T-helper 2 cell treated with Interferon-gamma antibody and Interleukin-4, amounts not matched to agents 5 μg/mL and 100 μg/mL, for 36 hours (primary cell): ENCODE measurements at places on chromosomes 12 and 14.

GRCh38 chr14:105420974-105421674 is 1.5 kb downstream of the MTA1 start:
- DNase-seq = no peak

DNA sequence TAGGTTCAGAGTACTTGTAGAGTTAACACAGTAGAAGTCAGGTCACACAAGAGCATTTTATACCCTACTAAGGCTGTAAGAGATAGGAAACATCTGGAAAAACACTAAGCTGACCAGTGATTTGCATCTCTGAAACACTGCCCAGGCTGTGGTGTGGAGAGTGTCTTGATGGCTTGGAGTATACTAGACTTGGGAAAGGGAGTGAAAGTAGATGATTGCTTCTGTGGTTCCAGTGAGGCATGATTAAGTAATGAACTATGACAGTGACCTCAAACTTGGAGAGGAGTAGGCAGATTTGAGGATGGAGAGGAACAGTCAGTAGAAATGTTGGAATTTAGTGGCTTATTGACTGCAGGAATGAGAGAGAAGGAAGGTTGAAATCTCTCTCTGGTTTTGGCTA is 201.2 kb downstream of the FLRT2 start:
- no peak for DNase-seq

- DNase-seq = no peak
Observed at GRCh38 chr14:99792210-99792535, 1.0 kb upstream of the EML1 start.

DNA sequence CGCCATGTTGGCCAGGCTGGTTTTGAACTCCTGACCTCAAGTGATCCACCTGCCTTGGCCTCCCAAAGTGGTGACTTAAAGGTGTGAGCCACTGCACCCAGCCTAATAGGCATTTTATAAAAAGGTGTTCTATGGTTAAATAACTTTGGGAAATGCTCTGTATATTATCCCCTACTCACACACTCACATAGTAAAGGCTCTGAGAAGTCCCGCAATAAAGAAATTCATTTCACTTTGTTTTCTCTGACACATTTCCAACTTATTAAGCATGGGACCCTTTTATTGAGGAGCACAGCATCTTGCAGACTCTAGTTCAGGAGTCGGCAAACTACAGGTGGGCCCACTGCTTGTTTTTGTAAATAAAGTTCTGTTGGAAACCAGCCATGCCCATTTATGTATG is 63.9 kb downstream of the RNFT2 start:
- DNase-seq = no peak

GRCh38 chr12:4203772-4204376 is 69.7 kb upstream of the CCND2 start:
- no peak for DNase-seq

DNA sequence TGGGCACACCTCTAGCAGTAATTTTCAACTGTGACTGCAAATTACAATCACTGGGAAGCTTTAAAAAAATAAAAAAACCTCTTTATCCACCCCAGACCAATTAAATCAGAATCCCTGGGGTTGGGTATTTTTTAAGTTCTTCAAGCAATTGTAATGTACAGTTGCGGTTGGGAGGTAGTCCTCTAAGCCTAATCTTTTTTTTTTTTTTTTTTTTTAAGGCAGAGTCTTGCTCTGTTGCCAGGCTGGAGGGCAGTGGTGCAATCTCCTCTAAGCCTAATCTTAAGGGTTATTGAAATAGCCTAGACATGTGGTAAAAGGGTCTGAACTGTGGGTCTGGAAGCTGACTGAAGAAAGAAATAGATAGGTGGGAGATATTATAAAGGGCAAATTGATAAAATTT is 230.5 kb downstream of the AKAP6 start:
- no peak for DNase-seq

DNA sequence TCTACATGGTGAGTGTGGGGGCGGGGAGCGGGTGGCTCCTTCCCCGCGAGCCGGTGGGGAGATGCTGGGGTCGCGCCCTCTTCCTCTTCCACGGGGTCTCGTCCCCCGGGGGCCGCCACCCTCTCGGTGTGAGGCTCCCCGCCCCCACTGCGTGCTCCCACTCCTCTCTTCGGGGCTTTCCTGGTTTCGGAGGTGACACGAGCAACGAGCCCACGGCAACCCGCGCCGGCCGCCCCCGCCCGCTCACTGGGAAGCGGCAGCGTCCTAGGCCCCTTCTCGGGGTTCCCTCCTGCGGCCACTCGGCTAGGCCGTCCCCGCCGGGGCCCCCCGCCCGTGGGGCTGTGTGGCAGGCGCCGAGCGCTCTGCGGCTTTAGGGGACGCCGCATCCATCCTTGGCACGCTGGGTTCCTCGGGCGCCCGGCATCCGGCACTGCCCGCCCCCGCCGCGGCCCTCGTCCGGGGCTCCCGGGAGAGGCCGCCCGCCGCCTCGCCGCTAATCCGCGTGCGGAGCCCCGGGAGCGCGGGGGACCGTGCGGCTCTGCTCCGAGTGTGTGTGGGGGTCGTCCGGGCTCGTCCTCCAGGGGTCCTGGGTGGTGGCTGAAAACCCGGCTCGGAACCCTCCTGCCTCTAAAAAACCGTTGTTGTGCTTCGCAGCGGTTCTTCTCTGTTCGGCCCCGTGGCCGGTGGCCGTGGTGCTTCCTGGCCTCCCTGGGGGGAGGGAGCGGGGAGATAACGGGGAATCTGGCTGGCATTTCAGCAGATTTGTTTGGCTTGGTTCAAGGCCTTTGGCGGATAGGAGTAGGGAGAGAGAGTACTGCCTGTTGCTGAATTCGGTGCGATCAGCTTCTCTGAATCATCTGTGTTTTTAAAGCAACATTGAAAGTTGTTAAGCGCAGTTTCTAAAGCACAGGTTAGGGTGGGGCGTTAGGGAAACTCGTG is 1.0 kb downstream of the PCNX1 start:
- DNase-seq = peak; percentile 58

DNA sequence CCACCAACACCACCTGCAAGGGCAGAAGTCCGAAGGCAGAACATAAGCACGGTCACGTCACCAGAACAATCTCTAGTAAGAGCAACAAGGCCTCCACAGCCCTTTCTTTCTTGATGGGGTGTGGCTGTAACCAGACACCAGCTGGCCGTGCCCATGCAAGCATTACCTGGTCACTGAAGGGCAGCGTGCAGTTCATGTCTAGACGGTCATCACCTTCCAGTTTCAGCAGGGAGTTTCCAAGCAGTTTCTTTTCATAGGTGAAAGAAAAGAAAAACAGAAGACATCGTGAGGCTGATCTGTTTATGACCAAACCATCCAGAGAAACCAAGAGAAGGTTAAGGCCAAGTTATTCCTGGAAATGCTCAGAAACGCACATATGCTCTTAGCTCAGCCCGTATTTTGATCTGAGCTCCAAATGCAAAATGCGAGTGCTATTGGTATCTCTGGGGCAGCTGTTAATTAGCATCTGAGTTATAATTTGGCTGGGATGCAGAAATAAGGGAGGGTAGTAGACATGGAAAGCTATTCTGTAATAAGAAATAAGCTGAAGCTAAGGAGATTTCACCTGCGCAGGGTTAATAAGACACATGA is 42.5 kb downstream of the PRKAB1 start:
- no peak for DNase-seq

GRCh38 chr12:132747395-132747794 is 14.2 kb downstream of the ANKLE2 start:
- no peak for DNase-seq

- DNase-seq = no peak
Observed at GRCh38 chr14:22781301-22781991, 15.0 kb downstream of the OXA1L start.

DNA sequence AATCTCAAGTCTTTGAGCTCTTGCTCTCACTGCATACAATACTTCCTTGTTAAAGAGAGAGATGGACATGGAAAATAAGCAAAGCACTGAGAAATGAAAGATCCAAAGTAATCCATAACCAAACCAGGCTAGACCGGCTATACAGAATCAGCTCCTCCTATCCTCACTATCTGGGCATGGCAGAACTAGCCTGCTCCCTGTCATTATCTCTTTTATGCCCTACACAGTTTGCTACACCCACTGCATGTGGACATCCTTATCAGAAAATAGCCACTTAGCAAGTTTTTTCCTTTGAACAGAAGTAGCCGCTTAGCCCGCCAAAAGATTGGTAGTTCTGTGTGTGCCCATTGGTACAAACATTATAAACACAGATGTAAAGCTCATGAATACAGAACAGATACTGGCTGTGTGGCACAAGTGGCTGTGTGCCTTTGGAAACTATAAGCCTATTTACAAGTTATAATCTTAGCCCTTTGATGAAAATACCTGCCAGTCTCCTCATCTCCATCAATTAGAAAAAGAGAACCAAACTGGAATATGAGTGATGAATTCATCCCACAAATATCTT is 34.7 kb downstream of the SPTB start:
- DNase-seq = no peak

DNA sequence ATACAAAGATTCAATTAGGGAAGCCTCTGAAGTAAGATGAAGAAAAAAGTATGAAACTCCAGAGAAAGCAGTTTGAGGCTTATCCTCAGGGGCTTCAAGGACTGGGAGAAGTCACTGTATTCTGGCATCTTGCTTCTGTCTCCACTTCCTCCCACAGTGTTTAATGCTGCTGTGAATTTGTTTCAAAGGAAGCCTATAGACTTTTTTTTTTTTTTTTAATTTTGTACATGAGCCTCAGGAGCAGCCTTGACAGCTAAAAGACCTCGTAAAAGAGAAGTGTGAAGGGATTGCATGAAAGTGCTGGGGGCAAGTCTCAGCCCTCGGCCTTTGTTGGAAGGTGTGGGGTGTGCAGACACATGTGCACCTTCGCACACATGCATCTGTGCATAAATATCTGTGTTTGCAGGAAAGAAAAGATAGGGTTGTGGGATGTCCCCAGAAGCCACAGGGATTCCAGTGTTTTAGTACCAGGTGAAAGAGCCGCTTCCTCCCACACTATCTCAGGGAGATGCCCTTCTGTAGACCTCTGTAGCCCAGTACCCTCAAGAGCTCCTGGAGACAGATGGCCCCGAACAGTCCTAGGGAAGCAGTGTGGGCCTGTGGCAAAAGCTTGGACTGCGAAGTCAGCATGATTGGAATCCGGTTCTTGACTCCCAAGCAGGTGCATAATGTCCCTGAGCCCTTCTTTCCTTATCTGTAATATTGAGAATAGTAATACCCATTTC is 193.5 kb upstream of the BCL2L14 start:
- no peak for DNase-seq

- no peak for DNase-seq
Observed at GRCh38 chr14:51331486-51332367, 91.7 kb downstream of the TMX1 start.

GRCh38 chr12:15837141-15837790 is 44.9 kb upstream of the STRAP start:
- DNase-seq = no peak

DNA sequence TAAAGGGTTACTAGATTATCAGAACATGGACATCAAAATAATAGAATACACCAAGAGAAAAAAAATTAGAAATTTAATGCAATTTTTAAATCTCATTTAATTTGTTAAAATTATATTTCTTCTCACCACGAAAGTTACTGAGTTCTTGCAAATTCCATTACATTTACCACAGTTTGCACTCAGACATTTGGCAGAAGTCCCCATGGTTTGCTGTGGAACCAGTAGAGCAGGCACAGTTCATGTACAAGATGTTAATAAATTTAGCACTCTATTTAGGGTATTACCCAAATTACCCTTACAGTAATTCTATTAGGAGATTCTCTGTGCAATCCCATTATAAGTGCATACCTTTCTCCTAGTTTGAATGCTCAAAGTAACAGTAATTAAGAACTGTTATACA is 9.7 kb downstream of the SCN8A start:
- no peak for DNase-seq

GRCh38 chr14:55707365-55707804 is 127.4 kb downstream of the KTN1 start:
- no peak for DNase-seq

DNA sequence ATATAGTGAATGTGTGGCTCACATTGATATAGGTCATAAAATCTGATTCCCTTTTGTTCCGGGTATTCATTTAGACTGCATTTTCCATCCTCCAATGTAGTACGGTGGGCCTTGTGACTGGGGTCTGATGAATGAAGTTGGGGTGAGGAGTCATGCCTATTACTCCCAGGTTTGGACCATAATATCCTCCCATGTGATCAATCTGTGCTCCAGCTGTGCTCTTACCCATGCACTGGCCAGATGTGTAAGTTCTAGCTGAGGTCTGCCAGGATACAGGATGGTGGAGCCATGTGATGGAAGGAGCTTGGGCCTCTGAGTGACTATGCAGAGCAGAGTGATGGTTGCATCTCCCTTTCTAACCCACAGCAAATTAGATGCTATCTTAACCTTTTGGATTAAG is 1034.0 kb upstream of the TMEM132C start:
- no peak for DNase-seq

DNA sequence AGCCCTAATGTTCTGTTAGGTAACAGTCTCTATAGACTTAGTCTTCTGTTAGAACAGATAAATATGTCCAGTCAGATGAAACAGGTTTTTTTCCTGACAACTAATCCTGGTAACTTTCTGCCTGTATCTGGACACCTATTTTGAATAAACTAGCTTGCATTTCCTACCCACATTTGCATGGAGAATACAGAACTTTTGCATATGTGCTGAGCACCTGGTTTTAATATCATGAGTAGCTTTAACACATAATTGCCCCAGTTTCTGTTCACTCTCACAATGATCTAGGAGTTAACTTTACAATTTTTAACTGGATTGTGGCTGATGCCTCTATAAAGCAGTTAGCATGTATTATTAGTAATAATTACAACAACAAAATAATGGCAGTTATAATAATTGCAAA is 111.7 kb downstream of the KTN1 start:
- DNase-seq = no peak

- DNase-seq = no peak
Observed at GRCh38 chr12:93786656-93787397, 109.7 kb downstream of the CRADD start.

DNA sequence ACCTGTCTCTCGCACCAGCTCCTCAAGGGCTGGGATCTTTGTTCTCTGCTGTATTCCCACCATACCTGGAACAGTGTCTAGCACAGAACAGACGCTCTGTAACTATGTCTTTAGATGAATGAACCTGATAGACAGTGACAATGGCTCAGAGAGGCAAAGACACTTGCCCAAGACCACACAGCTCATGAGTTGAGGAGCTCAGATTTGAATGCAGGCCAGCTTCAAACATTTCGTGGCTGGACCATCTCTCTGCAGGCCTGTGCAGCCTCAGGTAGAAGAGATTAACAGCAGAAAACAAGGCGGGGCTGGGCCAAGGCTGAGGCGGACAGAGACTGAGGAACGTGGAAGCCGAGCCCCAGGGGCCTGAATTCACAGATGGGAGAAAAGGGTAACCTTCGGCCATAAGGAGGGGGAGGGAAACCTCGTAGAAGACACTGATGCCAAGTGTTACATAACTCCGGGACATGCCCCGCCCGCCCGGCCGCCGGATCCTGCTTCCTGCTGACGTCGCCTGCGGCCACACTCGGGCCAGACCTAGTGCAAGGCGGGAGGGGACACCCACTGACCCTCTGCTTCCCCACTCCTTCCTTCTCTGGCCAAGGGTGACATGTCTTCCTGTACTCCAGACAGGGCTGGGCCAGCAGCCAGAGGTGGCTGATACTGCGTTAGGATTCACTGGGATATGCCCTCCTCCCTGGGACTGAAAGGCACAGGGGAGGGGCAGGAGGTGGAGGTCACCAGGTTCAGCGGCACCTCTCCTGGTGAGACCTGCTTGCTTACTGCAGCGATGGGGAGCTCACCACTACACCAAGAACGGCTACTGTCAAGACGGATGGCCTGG is 86.8 kb downstream of the RFLNA start:
- DNase-seq = no peak
